Stimulated activated CD8-positive, alpha-beta memory T cell treated with anti-CD3 and anti-CD28 coated beads, Interleukin-4, amount 100 ng/mL, for 24 hours (primary cell): ENCODE measurements at places on chromosomes 5 and 9.

DNA sequence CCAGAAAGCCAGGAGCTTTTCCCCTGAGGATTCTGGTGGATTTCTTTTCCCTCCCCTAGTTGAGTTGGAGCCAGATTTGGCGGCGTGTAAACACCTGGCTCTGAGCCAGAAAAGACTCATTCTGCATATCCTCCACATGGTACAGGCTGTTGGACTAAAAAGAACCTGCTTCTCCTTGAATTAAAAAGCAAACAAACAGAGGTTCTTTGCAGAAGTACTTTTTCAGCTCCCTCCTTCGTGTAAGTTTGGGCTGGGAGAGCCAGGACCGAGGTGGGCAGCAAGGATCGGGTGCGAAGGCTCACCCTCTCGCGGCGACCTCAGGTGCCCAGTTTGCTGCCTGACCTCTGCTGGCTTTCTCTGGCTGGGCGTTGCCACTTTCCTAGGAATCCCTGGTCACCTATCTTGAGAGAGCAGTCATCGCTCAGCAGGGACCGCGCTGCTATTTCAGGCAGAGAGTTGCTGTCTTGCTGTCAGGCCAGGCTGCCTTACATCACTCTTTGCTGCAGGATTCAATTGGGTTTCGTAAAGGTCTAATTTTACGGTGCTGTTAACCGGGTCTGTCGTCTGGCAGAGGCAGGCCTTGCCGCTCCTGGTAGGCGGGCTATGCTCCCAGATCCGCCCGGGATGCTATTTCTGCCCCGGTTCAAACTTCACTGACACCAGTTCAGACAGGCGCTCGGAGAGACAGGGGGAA lies 3.2 kb downstream of the PAPPA start:
- no peak for DNase-seq

- DNase-seq = no peak
Observed at GRCh38 chr5:139426203-139426885, 13.0 kb downstream of the DNAJC18 start.

DNA sequence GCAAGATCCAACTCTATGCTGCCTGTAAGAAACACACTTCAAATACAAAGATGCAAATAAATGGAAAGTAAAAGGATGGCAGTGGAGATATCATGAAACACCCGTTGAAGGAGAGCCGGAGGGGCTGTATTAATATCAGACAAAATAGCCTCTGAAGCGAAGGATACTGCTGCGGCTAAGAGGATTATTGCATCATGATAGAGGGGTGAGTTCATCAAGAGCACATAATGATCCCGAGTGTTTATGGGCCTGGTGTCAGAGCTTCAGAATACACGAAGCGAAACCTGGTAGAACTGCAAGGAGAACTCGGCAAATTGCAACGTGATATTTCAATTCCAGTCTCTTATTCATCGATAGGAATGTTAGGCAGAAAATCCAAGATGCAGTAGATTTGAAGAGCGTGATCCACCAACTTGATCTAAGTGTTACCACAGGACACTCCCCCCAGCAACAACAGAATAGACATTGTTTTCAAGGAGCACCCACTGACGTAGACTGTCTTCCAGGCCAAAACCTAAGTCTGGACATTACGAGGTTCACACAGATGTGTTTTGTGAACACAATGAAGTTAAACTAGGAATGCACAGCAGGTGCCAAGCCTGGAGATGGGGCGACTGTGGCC lies 27.7 kb upstream of the QSOX2 start:
- DNase-seq = no peak

DNA sequence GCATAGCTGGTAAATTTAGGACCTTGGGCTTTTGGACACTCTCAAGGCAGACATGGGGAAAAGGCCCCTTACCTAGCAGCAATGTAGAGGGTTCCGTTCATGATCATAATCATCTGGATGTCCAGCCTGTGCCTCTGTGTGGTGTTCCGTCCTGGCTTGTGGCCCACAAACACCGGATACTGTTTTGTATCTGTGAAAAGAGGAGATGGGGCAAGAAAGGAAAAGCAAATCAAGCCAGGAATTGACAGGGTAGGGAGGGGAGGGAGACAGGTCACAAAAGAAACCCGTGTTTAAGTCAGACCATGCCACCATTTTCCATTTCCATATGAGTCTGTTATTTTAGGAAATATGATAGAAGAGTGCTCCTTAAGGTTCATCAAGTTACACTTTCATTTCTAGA lies 72.5 kb downstream of the SEMA6A start:
- no peak for DNase-seq

- no peak for DNase-seq
Observed at GRCh38 chr5:172492097-172492840, 37.9 kb upstream of the SH3PXD2B start.
